Endodermal cell (in vitro differentiated cells): ENCODE measurements at places on chromosomes 12 and 14.

DNA sequence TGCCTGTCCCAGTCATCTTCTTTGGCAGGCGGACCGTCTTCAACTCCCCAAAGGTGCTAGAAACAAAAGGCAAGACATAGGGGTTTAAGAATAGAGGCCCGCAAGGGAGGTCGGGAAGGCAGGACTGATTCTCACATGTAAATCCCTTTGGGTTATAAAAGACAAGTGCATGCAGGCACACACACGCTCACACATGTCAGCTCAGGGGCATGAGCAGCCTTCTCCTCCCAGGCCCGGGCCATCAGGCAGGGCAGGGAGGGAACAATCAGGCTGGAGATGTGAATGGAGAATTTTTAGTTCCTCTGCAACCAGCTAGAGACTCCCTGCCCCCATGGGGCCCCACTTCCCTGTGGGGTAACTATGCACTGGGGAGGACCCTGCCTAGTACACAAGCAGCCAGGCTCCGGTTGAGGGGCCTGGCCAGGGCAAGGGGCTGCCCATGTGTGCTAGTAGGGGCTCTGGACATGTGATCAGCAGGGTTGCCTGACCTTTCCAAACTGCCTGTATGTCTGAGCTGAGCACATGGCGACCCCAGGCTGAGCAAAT lies 107.2 kb downstream of the RBM19 start:
- no peak overlapping the region for H3K27ac ChIP-seq
- no peak for DNase-seq
- H3K4me3 ChIP-seq = no peak overlapping the region
- H3K27me3 ChIP-seq = no peaks in the 10 kb centered on the region

- H3K4me3 ChIP-seq = no peak overlapping the region
- no peak overlapping the region for H3K27ac ChIP-seq
- peaks cover 12% of the 10 kb centered on the region for H3K27me3 ChIP-seq
- H3K4me1 ChIP-seq = peaks cover 26% of the 10 kb centered on the region
- H3K36me3 ChIP-seq = no peaks in the 10 kb centered on the region
These were observed 3.4 kb downstream of the APOLD1 start for GRCh38 chr12:12788675-12789368.

DNA sequence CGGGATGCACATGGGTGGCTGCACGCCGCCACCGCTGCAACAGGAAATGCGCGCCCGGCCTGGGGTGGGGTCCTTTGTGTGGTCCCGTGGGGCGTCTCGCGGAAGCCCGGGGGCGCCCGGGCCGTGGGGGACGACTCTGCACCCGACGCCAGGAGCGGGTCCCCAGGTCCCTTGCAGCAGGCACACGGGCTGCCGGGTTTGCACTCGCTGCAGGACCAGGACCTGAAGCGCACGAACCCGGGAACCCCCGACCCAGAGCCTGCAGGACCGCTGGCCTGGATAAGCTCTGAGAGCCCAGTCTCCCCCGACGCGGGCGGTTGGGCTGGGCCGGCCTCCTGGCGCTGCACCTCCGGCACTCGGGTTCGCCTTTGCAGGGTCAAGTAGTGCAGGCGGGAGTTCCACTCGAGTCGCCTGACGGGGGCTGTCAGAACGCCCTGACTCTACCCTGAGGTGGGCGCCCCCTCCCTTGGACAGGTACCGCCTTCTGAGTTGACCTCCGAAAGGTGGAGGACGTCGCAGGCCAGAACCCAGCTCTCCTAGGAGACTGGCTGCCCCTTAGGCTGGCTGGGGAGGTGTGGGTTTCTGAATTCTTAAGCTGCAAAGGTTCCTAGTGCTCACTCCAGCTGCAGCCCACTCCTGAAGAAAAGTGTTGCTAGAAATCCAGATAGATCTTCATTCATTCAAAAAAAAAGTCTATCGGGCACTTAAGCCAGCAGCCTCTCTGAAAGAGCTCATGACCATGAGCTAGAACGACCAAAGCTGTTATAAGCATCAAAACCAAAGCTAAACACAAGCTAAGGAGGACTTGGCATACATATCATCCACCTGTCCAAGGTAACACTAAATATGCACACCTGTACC lies 68.0 kb downstream of the RNF34 start:
- no peaks in the 10 kb centered on the region for H3K27me3 ChIP-seq
- peak overlapping the region; percentile 76 for H3K27ac ChIP-seq
- peak overlapping the region; percentile 72 for H3K4me3 ChIP-seq
- peaks cover 8% of the 10 kb centered on the region for H3K36me3 ChIP-seq
- peak; percentile 93 for DNase-seq

GRCh38 chr12:39235990-39236767 lies 206.7 kb downstream of the KIF21A start:
- H3K27ac ChIP-seq = no peak overlapping the region
- no peaks in the 10 kb centered on the region for H3K4me1 ChIP-seq
- no peaks in the 10 kb centered on the region for H3K27me3 ChIP-seq
- no peak overlapping the region for H3K4me3 ChIP-seq
- DNase-seq = no peak

- no peaks in the 10 kb centered on the region for H3K27me3 ChIP-seq
- no peaks in the 10 kb centered on the region for H3K36me3 ChIP-seq
- DNase-seq = no peak
- H3K4me3 ChIP-seq = no peak within 1 kb of the TSS
- no peaks in the 10 kb centered on the region for H3K4me1 ChIP-seq
These were observed at the start of gene EVL for GRCh38 chr14:100065111-100065871. Gene EVL (plus strand): TSS chr14:100065422. CDS start chr14:100065501, 79 bp downstream.

DNA sequence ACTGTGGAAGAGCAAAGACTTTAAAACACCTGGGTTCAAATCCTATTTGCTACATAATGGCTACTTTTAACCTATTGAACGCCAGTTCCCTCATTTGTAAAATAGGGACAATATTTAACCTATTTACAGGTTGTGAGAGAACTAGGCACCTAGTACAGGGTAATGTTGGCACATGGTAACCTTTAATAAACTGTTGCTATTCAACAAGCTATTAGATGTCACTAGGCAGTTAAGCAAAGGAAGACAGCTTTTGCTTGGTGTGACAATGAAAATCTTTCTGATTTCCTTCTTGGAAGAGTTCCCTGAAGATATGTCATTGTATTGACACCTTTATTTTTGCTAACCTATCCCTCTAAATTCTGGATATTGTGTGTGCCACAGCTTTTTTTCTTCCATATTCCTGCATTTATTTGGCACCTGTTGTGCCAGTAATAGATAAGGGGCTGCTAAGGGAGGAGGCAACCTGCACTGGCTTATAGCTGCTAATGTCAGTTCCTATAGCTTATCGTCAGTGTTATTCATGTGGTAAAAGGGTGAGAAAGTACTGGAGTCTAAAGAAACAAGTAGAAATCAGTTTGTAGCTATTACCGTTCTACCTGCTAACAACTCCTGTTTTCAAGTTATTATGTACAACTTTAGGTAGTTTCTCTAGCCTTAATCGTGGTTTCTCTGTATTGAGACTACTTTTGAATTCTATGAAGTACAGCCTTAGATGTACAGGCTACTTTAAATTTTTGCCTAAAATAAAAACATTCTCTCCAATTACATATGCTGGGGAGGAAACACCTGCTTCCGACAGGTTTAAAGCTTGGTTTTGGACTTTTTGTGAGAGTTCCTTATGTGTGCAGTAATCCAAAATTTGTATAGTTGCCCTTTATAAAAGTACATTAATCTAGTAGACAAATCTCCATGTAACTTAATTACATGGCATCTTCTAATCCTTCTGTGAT lies 24.3 kb downstream of the HIF1A start:
- no peak overlapping the region for H3K4me3 ChIP-seq
- peaks cover 38% of the 10 kb centered on the region for H3K36me3 ChIP-seq
- no peak overlapping the region for H3K27ac ChIP-seq
- H3K4me1 ChIP-seq = peaks cover 9% of the 10 kb centered on the region
- H3K27me3 ChIP-seq = no peaks in the 10 kb centered on the region

GRCh38 chr14:74275241-74275841 lies 27.4 kb downstream of the ABCD4 start:
- no peak overlapping the region for H3K4me3 ChIP-seq
- no peaks in the 10 kb centered on the region for H3K4me1 ChIP-seq
- H3K36me3 ChIP-seq = no peaks in the 10 kb centered on the region
- no peaks in the 10 kb centered on the region for H3K27me3 ChIP-seq
- no peak for DNase-seq
- no peak overlapping the region for H3K27ac ChIP-seq

- peaks cover 87% of the 10 kb centered on the region for H3K36me3 ChIP-seq
- no peak for DNase-seq
- H3K27ac ChIP-seq = no peak overlapping the region
- H3K4me1 ChIP-seq = peaks cover 9% of the 10 kb centered on the region
These were observed 50.7 kb downstream of the ZC3H14 start for GRCh38 chr14:88613552-88614010.
